Esophagus squamous epithelium (tissue), 5 donors: ENCODE measurements at places on chromosomes 4 and X. TPM values are rescaled to one million over a fixed set of nuclear protein-coding genes. Genes with fewer than 3 reads are reported as not detected.

DNA sequence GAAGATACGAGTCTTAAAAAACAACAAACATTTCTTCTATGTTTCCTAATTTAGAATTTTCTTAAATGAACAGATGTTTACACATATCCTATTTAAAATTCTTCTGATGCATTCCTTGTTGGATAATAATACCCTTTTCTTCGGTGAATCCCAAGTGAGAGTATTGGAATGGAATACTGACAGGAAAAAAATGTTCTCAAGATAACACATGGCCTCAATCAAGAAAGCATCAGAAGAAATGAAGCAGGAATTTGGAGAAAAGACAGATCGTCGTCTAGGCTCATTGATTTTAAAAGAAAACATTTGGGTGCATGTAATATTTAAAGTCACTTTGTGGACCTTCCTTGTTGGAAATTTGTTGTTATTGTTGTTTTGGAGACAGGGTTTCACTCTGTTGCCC lies 196.9 kb upstream of the ANK2 start:
- DNase-seq = no peak

DNA sequence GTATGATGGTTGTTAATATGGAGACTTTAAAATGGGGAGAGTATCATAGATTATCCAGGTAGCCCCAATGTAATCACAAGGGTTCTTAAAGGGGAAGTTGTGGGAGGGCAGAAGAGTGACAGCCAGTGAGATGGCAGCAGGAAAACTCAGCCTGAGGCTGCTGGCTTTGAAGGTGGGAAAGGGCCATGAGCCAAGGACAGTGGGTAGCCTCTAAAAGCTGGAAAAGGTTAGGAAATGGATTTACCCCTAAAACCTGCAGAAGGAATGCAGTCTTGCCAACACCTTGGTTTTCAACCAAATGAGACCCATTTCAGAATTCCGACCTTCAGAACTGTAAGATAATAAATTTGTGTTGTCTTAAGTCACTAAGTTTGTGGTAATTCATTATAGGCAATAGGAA lies 68.8 kb upstream of the BLTP1 start:
- no peak for DNase-seq

DNA sequence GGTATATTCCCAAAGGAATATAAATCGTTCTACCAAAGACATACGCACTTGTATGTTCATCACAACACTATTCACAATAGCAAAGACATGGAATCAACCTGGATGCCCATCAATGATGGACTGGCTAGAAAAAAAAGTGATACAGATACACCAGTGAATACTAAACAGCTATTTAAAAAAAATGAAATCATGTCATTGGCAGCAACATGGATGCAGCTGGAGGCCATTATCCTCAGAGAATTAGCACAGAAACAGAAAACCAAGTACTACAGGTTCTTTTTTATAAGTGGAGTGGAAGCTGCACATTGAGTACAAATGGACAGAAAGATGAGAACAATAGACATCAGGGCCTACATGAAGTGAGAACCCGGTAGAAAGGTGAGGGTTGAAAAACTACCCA lies 81.4 kb downstream of the ANTXR2 start:
- no peak for DNase-seq

The MAB21L2 gene
- total RNA-seq = 0.70 TPM

- DNase-seq = no peak
These were observed 2.5 kb downstream of the GALNT7 start for GRCh38 chr4:173171098-173171497.

The SLC10A6 gene
- total RNA-seq = 55.4 TPM
